ENCODE measurements at places on chromosomes 3 and 15.

- DNase-seq: no peak
Measured at GRCh38 chr3:169243579-169243978, 419.9 kb downstream of the MECOM start.

GRCh38 chr3:160027541-160028195, 39.0 kb downstream of the IL12A start:
- DNase-seq: no peak

GRCh38 chr3:169105561-169105960, 558.0 kb downstream of the MECOM start:
- DNase-seq: no peak

DNA sequence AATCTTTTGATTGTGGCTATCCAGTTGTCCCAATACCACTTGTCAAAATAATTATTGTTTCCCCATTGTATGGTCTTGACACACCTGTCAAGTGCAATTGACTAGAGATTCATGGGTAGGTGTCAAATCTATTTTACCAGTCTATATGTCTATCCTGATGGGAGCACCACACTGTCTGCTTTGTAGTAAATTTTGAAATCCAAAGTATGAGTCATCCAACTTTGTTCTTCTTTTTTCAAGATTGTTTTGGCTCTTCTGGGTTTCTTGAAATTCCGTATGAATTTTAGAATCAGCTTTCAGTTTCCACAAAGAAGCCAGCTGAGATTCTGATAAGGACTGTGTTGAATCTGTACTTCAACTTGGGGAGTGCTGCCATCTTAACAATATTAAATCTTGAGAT, 71.9 kb downstream of the CSNK1G1 start:
- DNase-seq: no peak

GRCh38 chr15:33309602-33310276, 1.0 kb upstream of the RYR3 start:
- DNase-seq: no peak

- no peak for DNase-seq
Measured at GRCh38 chr15:77642793-77643430, 10.2 kb upstream of the LINGO1 start.

- DNase-seq: no peak
Measured at GRCh38 chr3:173055228-173055933, 85.7 kb downstream of the SPATA16 start.

GRCh38 chr3:9916346-9916733, 558 bp upstream of the IL17RC start:
- DNase-seq: no peak

DNA sequence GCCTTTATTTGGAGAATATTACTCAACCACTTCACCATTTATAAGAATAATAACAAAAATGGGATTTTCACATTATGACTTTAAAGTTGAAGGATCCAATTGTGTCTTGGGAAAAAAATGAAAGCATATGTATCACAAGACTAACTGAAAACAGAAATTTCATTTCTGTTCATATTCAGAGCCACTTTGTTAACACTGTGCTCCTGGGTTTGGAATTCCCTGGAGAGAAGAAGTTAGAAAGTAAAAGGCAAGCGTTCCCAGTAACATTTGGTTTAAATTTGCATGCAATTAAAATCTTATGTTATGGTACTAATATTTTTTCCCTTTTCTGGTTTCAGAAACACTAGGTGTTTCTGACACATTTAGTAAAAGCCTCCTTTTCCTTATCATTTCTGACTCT, 230.8 kb downstream of the RBMS3 start:
- no peak for DNase-seq

DNA sequence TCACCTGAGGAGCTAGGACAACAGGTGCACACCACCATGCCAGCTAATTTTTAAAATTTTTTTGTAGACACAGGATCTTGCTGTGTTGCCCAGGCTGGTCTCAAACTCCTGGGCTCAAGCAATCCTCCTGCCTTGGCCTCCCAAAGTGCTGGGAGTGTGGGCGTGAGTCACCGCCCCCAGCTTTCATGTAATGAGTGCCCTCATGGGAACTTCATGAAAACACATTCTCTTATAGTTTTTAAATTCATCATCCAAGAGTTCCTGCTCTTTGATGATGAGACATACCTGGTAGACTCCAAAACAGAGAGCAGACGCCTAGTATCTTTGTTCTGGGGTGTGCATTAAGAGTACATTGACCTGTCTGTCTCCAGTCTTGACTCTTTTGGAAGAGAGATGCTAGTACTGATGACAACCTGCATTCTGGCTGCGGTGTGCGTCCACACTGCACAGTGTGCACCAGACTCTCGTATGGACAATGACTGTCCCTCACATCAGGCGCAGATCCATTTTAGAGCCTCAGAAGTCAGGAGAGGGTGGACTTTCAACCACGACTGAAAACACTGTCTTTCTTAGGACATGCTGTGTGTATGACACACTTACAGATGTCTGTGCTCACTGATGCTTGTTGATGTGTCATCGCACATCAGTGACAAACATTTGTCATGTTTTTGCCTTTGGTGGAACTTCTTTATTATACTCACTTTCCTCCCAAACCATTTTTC, 2.0 kb downstream of the NRROS start:
- DNase-seq: no peak
